ENCODE measurements at places on chromosomes 1 and 21.

DNA sequence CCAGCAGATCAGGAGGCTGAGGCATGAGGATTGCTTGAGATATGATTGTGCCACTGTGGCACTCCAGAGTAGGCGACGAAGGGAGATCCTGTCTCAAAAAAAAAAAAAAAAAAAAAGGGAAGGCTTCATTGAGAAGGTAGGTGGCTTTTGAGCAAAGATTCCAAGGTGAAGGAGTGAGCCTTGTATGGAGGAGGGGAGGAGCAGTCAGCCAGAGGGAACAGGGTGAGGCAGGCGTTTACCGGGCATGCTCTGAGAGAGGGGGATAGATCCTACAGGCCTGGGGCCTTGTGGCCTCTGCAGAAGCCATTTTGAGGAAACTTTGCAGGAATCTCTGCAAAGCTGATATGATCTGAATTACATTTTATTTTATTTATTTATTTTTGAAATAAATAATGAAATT is 5.1 kb upstream of the HDAC1 start:
- no peak for DNase-seq

DNA sequence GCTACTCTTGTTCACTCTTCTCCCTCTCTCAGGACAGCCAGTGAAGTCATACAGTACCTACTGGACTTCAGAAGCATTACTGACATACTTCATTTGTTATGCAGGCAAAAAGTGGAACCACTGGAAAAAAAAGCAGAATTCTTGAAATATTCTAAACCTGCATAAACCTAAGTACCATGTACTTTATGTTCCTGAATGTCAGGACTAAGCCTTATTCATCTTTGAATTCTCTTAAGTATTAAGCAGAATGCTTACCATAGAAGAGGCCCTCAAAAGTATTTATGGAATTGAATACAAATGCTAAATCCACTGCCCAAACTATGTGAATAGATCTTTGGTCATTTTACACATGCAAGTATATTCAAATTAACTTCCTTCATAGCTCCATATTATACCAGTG is 7.8 kb downstream of the PSMB2 start:
- no peak for DNase-seq

- no peak for DNase-seq
These were observed 35.9 kb downstream of the COL18A1 start for GRCh38 chr21:45440736-45441350.

DNA sequence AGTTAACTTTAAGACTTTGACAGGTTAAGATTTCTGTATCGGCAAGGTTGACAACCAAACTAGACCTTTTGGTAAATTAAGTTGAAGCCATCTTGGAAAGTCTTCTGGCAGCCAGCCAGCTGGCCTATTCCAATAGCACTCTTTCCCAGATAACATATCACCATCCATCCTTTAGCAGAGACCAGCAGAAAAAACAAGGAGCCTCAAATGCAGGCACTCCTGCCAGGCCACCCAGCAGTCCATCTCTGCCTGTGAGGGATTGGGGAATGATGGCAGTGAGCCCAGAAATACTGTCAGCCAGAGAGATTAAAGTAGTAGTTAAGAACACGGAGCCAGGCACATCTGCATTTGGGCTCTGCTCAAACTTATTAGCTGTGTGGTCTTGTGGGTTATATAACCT is 19.4 kb downstream of the ZBTB40 start:
- no peak for DNase-seq

- no peak for DNase-seq
These were observed 14.6 kb upstream of the TTC4 start for GRCh38 chr1:54701066-54701465.

- DNase-seq = no peak
These were observed 308.4 kb downstream of the AJAP1 start for GRCh38 chr1:4962836-4963235.

GRCh38 chr1:97721221-97721620 is 199.6 kb downstream of the DPYD start:
- DNase-seq = no peak

GRCh38 chr1:43324810-43325209 is 12.8 kb upstream of the MPL start:
- DNase-seq = no peak

- no peak for DNase-seq
These were observed 16.5 kb upstream of the MPZL1 start for GRCh38 chr1:167705250-167705649.

GRCh38 chr21:18443701-18444100 is 40.1 kb upstream of the TMPRSS15 start:
- DNase-seq = no peak

DNA sequence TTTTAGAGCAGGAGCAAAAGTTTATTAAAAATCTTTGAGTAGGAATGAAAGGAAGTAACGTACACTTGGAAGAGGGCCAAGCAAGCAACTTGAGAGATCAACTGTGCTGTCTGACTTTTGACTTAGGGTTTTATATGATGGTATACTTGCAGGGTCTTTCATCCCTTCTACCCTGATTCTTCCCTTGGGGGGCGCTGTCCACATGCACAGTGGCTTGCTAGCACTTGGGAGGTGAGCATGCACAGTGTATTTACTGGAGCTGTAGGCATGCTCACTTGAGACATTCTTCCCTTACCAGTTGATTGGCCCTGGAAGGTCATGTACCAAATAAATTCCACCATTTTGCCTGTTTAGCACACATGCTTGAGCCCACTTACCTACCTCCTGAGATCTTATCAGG is 1001.3 kb upstream of the ADGRL2 start:
- DNase-seq = no peak

- DNase-seq = no peak
These were observed 334.2 kb upstream of the CAMK1G start for GRCh38 chr1:209249280-209249670.

- DNase-seq = no peak
These were observed 79.5 kb downstream of the LRRC8C start for GRCh38 chr1:89712420-89712819.

GRCh38 chr1:43239484-43239883 is 30.3 kb upstream of the TMEM125 start:
- no peak for DNase-seq

GRCh38 chr1:65494671-65495070 is 74.2 kb downstream of the LEPR start:
- no peak for DNase-seq

DNA sequence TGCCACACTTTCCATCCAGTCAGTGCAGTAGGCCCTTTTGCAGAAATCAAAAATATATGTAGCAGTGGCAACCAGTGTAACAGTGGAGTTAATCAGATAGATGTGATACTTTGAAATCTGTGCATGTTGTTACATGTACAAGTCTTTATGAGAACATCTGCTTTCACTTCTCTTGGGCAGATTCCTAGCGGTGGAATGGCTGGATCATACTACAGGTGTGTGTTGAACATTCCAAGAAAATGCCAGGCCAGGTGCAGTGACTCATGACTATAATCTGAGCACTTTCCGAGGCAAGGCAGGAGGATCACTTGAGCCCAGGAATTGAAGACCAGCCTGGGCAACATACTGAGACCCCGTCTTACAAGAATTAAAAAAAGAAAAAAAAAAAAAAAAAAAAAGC is 55.3 kb downstream of the GNB1 start:
- no peak for DNase-seq

GRCh38 chr1:71862756-71863155 is 419.6 kb downstream of the NEGR1 start:
- no peak for DNase-seq

DNA sequence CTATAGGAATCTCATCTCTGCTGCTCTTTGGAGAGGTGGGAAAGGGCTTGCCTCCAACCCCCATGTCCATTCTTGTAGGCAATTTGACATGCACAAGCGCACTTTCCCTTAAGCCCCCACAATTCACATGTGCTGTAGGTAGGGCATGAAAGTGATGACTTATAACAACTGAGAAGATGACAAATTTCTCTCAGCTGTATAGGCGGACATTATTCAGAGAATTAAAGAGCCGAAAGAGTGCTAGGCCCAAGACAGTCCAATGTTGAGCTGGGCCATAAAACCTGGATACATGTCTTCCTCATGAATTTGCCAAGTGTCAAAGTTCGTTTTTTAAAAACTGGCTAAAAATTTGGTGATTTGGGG is 106.3 kb upstream of the LYPLAL1 start:
- no peak for DNase-seq

- no peak for DNase-seq
These were observed 9.9 kb downstream of the SYNJ1 start for GRCh38 chr21:32717851-32718316.

DNA sequence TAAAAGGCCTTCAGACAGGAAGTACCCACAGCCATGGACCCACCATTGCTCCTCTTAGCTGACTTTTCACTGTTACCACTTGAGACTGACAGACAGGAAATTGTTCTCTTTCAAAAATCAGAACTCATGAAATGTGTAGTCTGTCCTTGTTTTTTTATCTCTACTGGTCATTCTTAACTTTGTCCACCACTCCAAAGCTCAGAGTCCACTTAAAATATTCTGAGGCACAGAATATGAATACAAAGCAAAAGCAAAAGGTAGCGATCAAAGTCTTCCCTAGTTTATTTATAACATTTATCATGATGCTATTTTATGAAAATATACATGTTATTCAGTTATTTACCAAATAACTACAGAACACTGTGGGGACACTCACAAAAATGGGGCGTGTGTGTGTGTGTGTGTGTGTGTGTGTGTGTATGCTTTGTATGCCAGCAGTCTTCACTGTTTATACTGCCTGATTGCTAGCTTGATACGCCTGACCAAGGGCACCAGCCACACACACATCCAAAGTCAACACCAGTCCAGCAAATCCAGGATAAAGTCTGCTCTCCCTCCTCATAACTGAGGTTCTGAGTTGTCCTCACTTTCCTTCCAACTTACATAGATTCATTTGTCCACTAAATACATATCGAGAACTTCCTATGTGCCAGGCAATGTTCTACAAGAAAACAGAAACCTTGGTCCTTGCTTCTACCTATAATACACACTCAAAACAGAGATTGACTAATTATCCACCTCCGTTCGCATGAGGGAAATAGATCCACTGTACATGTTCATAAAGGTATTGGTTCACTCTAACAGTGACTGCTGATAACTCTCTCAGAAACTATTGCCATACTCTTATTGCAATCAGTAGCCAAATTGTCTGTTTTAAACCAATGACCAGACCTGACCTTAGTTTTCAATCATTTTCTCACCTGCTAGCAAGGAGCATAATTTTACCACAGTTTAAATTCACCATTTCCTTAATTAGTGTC is 79.4 kb downstream of the ERICH3 start:
- no peak for DNase-seq

GRCh38 chr1:4650481-4650880 is 3.9 kb upstream of the AJAP1 start:
- DNase-seq = no peak

- no peak for DNase-seq
These were observed 35.8 kb downstream of the SLC30A7 start for GRCh38 chr1:100931716-100932115.

DNA sequence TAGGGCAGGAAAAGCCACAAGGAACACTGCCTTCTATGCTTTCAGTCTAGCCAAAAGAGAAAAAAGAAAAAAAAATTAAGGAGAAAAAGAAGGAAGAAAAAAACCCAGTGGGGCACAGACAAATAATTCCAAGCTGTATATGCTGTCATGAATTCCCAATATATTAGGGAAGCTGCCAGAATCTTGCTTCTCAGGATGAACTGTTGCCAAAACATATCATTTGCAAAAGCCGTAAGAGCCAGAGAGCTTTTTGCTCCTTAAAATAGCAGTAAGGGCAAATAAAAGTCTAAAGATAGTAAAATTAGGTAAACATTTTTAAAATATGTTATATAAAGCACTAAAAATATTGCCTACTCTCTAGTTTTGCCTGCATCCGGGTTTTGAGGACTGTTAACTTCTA is 52.1 kb downstream of the PGM1 start:
- no peak for DNase-seq

- no peak for DNase-seq
These were observed 5.4 kb upstream of the TDRD5 start for GRCh38 chr1:179586107-179586823.

GRCh38 chr1:12626888-12627287 is 8.9 kb upstream of the DHRS3 start:
- no peak for DNase-seq

DNA sequence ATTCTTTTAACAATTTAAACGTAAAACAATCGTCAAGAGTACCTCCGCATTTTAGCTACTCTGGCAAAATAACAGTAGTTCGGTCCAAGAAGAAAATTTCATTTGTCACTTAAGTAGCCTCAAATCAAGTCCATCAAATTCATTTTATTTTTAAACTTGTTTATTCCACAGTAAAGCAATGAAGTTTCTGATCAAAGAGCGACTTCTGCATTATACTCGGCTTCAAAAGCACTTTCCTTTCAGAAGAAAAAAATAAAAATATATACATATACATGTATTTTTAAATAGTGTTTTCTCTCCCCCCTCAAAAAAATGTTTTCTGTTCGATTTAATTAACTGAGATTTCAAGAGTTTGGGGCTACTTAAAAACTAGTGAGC is 115.0 kb downstream of the RERE start:
- DNase-seq = no peak

GRCh38 chr1:28097100-28097472 is 8.7 kb upstream of the EYA3 start:
- DNase-seq = no peak

DNA sequence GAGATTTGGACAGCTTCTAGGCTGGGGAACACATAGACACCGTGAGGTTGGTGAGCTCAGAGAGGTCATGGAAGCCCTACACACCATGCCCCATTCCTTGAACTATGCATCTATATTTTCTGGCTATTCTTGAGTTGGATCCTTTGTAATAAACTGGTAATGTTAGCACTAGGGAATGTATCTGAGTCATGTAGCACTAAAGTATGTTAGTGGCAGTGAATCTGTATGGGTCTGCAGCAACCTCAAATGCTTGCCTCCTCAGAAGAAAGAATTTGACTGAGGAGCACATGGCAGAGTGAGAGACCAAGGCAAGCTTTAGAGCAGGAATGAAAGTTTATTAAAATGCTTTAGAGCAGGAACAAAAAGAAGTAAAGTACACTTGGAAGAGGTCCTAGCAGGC is 43.7 kb upstream of the LRRC7 start:
- no peak for DNase-seq

DNA sequence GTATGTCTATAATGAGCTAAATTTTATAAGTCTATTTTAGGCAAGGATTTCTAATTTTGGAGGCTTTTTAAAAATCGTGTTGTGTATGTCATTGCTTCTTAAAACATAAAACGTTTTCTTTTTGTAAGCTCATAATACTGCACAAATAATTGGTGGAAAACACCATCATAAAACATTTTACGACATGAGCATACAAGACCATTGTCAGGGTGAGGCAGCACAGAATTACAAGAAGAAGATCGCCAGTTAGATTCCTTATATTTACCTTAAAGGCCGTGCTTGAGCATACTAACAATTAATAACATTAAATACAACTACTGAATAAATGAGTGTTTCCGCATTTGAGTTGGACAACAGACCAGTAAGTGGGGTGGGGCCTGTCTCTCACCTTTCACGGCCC is 19.1 kb upstream of the LMX1A start:
- DNase-seq = no peak

- no peak for DNase-seq
These were observed 17.5 kb downstream of the SLC26A9 start for GRCh38 chr1:205925736-205926135.

Measured in esophagus squamous epithelium (tissue), 5 donors.